HT1080 (cell line): ENCODE measurements at places on chromosomes 7 and 10. TPM values are rescaled to one million over a fixed set of nuclear protein-coding genes. Genes with fewer than 3 reads are reported as not detected.

FAM25G gene
- total RNA-seq, result not detected in 2 replicates

NXPH1 gene
- total RNA-seq, result not detected in 2 replicates

GRCh38 chr10:79446758-79447084, 1.3 kb upstream of the ZCCHC24 start:
- DNase-seq, result no peak

- no peak for DNase-seq
Measured at GRCh38 chr7:99648843-99649242, 31.0 kb downstream of the CYP3A5 start.

- no peak for DNase-seq
Measured at GRCh38 chr10:73773152-73773879, 8.5 kb upstream of the CHCHD1 start.

DNA sequence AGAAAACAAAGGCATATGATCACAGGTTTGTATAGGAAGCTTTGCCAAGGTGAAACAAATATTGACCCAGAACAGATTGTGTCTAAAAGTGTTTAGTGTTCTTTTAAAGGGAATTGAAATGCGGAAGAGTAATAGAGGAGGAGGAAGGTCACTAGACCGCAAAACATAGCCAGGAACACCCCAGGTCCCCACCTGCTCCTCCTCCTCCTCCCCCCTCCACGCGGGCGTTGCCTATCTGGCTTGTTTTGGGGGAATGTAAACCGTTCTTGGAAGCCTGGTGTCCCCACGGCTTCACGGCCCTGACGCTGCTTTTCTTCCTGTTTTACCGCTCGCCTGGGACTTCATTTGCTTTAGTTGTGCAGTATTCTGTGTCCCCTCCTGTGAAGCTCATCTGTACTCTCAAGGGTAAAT, 81.0 kb upstream of the PFKP start:
- no peak for DNase-seq

GRCh38 chr7:112252691-112253090, 46.2 kb downstream of the ZNF277 start:
- DNase-seq, result no peak

GRCh38 chr7:78609281-78609680, 810.7 kb downstream of the PHTF2 start:
- no peak for DNase-seq

DNA sequence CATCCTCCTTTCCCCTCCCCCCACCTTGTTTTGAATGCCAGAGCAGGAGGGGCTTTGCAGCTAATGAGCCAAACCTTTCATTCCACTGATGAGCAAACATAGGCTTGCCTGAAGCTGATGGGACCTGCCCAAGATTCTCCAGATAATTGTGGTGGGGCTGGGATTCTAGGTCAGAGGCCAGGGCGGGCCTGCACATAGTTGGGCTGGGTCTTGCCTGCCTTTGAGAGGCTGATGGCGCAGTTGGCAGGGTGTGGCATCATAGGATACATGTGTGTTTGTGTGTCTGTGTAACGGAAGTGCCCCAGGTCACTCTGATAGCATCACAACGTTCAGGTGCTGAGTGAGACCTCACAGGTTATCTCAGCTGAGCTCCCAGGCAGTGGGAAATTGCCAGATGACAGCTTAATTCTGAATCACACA, 22.9 kb downstream of the BTBD16 start:
- DNase-seq, result no peak

DNA sequence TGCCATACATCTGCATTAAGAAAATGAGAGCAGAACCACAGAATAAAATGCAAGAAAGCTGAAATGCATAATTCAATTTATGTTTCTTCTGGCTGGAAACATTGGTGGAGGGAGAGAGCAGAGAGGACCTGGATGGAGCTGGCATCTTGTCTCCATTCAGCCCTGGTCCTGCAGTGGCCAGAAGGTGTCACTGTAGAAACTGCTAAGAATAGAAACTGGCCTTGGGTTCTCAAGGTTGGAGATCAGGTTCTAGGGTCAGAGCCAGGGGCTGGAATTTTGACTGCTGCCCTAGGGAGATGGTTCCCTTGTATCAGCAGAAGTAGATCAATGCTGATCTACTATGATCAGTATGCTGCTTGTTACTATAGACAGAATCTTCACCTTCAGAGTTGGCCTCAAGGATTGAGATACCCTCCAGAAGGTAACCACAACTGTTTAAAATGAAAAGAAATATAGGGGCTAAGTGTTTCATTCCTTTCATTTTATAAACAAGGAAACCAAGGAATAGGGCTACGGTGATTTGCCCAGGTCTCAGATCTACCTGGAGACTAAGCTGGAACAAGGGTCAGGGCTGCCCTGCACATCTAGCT, 13.1 kb downstream of the TAS2R41 start:
- peak; percentile 29 for DNase-seq

- DNase-seq, result no peak
Measured at GRCh38 chr10:91462423-91462822, 52.3 kb downstream of the HECTD2 start.

DNA sequence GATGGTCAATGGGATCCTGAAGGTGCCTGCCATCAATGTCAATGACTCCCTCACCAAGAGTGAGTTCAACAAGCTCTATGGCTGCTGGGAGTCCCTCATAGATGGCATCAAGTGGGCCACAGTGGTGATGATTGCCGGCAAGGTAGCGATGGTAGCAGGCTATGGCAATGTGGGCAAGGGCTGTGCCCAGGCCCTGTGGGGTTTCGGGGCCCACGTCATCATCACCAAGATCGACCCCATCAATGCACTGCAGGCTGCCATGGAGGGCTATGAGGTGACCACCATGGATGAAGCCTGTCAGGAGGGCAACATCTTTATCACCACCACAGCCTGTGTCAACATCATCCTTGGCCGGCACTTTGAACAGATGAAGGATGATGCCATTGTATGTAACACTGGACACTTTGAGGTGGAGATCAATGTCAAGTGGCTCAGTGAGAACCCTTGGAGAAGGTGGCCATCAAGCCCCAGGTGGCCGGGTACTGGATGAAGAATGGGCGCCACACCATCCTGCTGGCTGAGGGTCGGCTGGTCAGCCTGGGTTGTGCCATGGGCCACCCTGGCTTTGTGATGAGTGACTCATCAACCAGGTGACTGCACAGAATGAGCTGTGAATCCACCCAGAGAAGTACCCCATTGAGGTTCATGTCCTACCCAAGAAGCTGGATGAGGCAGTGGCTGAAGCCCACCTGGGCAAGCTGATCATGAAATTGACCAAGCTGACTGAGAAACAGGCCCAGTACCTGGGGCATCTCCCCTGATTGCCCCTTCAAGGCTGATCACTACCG, 63.0 kb upstream of the ANTXRL start:
- DNase-seq, result no peak

GRCh38 chr7:38182450-38182849, 4.4 kb downstream of the STARD3NL start:
- no peak for DNase-seq

- no peak for DNase-seq
Measured at GRCh38 chr10:125294109-125294508, 133.7 kb upstream of the CTBP2 start.

DNA sequence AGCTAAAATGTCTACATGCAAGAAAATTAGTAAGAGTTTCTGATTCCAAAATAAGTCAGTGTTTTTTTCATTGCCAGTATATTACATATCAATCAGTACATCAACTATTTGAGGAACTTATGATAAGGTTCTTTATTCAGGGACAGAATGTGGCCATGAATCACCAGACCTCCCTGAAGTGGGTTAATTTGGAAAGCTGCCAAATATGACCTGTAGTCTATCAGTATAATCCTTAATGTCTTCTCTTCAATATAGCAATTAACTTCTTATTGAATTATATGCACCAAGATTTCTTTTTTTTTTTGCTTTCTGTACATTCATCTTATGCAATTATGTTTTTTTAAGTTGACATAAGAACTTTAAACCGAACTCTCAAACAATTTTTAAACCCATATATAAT, 714.5 kb upstream of the POT1 start:
- DNase-seq, result peak; percentile 17
